ENCODE measurements at places on chromosomes 2 and 18.

GRCh38 chr18:1499265-1499664 is 594.6 kb downstream of the ADCYAP1 start:
- DNase-seq = no peak

- DNase-seq = peak; percentile 74
Measured at GRCh38 chr2:183255411-183255810, 131.2 kb downstream of the NUP35 start.

- DNase-seq = no peak
Measured at GRCh38 chr2:28368357-28368798, 24.3 kb upstream of the FOSL2 start.

GRCh38 chr18:48836231-48836805 is 114.4 kb downstream of the SMAD7 start:
- no peak for DNase-seq

- DNase-seq = no peak
Measured at GRCh38 chr18:42588786-42589185, 526.7 kb downstream of the RIT2 start.

- DNase-seq = no peak
Measured at GRCh38 chr2:181528441-181528840, 71.3 kb downstream of the ITGA4 start.

- no peak for DNase-seq
Measured at GRCh38 chr2:107107351-107107750, 221.4 kb upstream of the ST6GAL2 start.

- no peak for DNase-seq
Measured at GRCh38 chr2:71503837-71504236, 50.5 kb downstream of the DYSF start.

DNA sequence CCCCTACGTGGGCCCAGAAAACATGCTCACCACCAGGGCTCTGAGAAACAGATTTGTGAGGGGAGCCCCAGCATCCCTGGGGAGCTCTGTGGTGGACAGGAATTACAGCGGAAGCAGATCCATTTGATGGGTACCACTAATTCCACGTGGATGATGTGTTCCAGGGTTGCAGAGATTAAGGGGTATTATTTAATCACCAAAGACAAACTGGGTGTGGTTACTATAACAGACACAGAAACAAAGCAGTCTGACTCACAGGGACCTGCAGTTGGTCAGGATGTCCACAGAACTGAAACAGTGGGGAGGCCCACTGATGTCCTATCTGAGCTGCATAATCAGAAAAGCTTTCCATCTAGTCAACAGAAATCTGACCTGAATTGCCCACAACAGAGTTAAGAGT is 65.8 kb downstream of the PSMG2 start:
- DNase-seq = no peak

- no peak for DNase-seq
Measured at GRCh38 chr2:127770973-127771735, 39.8 kb downstream of the WDR33 start.

GRCh38 chr18:28408528-28408927 is 231.6 kb upstream of the CDH2 start:
- DNase-seq = no peak

DNA sequence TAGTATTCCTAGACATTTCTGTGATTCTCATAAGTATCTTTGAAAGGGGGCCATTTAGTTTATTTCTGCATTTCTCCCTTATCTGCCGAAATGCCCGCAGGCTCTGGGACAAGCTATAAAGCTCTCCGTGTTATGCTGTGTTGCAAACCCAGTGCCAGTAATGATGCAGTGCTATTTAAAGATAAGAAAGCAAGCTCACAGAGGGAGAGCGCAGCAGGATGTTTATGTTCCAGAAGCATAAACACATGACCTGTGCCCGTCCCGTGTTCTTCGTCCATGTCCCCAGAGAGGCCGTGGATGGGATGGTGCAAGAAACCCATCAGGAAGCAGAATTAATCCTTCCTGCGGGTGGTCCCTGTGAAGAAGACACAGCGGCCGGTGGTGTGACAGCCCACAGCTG is 99.4 kb downstream of the NEDD4L start:
- DNase-seq = peak; percentile 28

DNA sequence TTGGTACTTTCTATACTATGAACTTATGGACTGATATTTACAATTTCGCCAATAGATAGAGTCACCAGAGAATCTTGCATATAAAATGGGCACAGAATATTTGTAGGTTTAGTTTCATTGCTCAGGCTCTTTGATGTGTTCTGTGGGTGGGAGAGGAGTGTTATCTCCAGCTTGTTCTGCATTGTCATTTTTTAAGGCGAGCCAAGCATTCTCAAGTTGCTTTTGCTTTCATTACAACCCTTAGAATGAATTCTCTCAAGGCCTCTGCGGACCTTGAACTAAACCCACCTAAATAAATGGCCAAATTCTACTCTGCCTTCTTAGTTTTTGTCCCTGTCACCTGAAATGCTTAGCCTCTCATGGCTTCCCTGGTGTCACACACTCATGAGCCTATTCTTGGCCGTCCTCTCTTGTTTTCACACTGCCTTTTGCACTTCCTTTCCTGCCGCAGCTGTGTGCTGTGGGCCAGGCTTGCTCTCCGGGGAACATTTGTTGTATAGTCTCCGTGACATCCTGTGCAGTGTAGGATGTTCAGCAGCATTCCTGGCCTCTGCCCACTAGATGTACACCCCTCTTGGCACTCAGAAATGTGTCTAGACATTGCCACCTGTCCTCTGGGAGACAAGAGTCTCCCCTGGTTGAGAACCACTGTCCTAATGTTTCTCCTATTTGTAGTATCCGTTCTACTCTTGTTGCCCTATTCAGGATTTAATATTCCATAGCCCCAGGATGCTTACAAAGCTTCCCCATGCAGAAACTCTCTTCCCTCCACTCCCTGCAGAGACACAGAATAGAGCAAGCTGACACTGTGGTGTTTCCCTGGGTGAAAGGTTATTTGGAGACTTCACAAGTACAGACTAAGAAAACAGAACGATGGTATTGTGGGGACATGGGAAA is 255.6 kb downstream of the PTPRM start:
- DNase-seq = no peak

DNA sequence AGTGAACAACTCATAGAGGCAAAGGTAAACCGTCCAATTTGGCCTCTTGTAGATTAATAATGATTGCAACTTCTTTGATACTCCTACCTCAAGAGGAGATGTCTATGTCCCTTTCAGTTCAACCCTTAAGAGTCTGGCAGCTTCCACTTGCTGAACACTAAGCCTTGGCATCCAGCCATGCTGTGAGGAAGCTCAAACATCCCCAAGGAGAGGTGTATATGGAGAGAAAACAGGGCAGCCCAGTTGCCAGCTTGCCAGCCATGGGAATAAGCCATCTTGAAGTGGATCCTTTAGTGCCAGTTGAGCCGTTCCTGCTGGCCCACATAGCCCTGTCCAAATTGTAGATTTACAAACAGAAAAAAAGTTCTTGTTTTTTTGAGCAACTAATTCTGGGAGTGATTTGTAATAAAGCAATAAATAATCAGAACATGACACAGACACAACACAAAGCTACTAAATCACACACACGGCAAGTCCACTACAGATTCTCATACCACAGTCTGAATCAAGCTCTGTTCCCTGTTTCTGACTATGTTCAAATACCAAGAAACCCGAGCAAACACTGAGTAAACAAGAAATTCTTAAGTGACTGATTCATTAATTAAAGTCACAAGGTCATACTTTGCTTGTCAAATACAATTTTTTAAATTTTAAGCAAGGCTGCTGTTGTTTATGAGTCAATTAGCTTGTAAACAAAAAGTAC is 96.1 kb downstream of the PID1 start:
- no peak for DNase-seq

GRCh38 chr2:217797661-217798069 is 205.1 kb downstream of the TNS1 start:
- DNase-seq = no peak

DNA sequence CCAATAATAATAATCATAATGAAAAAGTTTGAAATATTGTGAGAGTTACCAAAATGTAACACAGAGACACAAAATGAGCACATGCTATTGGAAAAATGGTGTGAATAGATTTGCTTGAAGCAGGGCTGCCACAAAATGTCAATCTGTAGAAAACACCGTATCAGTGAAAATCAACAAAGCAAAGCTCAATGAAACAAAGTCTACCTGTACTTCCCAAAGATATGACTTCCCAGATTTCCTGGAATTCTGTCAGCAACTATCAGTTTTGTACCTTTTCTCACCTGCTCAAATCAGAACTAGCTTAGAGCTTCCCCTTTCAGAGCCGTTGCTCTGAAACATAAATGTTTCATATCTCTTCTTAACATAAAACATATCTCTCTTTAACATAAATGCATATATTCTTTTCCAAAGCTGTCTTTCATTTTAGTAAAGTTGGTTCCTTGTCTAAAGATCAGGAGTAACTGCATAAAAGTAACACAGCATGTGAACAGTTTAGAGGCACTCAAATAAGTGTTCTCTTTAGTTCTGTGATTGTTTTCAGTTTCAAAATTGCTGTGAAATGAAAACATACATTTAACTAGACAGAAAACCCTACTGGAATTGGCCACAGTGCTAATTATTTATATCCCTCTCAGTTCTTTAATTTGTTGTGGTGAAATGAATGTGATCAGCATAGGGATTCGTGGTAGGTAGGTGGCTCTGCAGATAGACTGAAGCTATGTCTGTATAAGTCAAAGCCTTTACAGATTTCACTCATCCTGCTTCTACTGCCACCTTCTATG is 262.5 kb downstream of the KCNJ3 start:
- no peak for DNase-seq

GRCh38 chr18:63763831-63764600 is 11.2 kb upstream of the SERPINB7 start:
- DNase-seq = no peak

GRCh38 chr2:110766291-110766690 is 33.9 kb downstream of the ACOXL start:
- DNase-seq = no peak

- DNase-seq = no peak
Measured at GRCh38 chr2:148162871-148163270, 142.0 kb downstream of the MBD5 start.

GRCh38 chr2:10774394-10774793 is 38.2 kb downstream of the PDIA6 start:
- DNase-seq = no peak

GRCh38 chr2:223894968-223895367 is 50.2 kb downstream of the WDFY1 start:
- no peak for DNase-seq

DNA sequence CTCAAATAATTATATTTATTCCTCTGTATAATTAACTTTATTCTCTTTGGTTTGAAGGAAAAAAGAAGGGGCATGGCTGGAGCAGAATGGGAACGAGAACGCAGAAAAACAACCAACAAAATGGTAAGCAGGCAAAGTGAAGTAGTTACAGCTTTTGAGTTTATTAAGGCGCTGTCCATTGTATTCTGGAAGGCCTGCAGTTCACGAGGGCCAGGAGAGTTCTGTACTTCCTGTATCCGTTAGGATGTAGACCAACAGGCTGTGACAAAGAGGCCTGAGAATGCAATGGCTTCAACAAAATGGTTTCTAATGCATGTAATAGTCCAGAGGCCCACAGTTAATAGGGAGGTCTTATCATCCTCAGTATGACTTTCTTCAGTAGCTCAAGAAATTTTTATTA is 32.5 kb upstream of the SP100 start:
- DNase-seq = no peak
